ENCODE measurements at places on chromosomes 7 and 10.

- DNase-seq: no peak
Measured at GRCh38 chr10:122374237-122374858, at the start of gene PLEKHA1. Gene PLEKHA1, plus strand, starts transcription at chr10:122374708. Its CDS starts 18,493 bp downstream, at chr10:122393201.

DNA sequence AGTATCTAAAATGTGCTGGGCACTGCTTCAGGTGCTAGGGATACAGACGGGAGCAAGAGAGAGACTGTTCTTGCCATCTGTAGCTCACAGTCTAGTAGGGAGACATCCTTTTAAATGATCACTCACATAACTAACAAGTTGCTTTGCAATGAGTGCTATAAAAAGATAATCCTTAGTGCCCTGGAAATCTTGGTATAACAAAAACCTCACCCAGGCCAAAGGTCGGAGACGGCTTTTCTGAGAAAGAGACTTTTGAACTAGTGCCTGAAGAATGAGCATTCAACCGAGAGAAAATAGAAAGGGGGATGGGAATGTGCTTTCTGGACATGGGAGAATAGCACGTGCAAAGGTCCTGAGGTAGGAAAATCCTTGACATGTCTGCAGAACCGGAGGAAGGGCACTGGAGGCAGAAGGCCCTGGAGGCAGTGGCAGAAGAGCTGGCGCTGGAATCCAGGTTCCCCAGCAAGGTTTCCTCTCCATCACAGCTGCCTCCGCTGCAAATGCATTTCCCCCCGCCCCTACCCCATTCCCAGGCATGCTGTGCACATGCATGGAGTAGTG is 89.4 kb downstream of the COL13A1 start:
- DNase-seq: no peak

DNA sequence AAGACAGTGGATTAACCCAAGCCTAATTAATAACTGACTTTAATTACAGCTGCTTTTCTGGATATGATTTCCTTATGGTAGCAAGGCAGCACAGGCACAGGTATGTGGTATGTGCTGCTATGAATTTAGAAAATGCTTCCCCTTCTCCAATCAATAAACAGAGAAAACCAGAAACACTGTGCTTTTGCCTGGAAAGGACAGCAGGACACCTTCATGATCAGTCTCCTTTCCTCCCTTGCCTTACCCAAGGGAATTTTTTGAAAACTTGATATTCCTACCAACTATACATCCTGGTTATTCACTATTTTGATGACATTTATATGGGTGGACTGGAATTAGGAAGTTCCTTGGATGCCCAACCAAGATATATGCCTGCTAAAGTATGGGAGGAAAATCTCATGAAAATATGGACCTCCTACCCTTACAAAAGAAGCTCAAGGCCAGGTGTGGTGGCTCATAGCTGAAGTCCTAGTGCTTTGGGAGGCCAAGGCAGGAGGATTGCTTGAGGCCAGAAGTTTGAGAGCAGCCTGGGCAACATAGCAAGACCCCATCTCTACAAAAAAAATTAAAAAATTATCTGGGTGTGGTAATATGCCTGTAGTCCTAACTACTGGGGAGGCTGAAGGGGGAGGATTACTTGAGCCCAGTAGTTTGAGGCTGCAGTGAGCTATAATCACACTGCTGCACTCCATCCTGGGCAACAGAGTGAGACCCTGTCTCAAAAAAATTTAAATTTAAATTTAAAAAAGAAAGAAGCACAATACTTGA is 106.3 kb upstream of the WAC start:
- no peak for DNase-seq

- DNase-seq: no peak
Measured at GRCh38 chr7:40310258-40310657, 175.5 kb downstream of the SUGCT start.

- DNase-seq: no peak
Measured at GRCh38 chr7:132422502-132423111, 153.7 kb downstream of the PLXNA4 start.

All from epithelial cell of proximal tubule (primary cell).